ENCODE measurements at places on chromosomes 4 and X.

DNA sequence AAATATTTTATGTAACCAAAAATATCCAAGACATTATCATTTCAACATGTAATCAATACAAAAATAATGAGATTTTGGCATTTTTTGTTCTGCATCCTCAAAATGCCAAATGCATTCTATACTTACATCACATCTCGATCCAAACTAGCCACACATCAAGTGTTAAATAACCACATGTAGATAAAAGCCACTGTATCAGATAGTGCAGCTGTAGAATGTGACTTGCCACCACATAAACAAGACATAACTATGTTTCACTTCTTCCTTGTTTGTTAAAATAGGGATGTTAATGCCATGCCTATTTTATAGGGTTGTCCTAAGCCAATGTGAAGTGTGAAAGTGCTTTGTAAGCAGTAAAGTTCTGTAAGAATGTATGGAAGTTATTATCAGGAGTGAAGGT, 20.9 kb downstream of the INTS6L start:
- no peak for DNase-seq

- DNase-seq = no peak
Measured at GRCh38 chrX:108426262-108426661, 12.0 kb downstream of the COL4A6 start.

DNA sequence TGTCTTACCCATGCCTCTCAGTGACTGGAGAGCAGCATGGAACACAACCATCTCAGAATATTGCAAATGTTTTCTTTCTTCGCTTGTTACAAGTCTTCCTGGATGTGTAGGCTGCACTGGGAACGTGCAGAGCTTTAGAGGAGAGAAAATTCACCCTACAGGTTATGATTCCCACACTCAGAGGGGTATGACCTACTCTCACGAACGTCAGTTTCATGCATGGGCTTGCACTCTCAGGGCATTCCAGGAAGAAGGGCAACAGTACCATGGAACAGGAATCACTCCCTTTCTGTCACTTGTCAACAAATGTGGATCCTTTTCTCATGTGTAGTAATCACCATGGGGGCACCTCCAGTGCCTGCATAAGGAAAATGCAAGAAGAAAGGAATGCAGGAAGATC, 75.8 kb downstream of the NBDY start:
- no peak for DNase-seq

GRCh38 chr4:139851639-139852038, 186.0 kb downstream of the MGST2 start:
- no peak for DNase-seq

- DNase-seq = peak; percentile 68
Measured at GRCh38 chr4:142817442-142817841, 28.7 kb downstream of the INPP4B start.

Data from activated CD8-positive, alpha-beta T cell treated with anti-CD3 and anti-CD28 coated beads, Interleukin-2, amount 10 ng/mL, durations not matched to agents 7 days and 5 days (primary cell).